ENCODE measurements at places on chromosomes 4 and X.

- H3K36me3 ChIP-seq = no peaks in the 10 kb centered on the region
- H3K4me1 ChIP-seq = no peaks in the 10 kb centered on the region
- H3K4me3 ChIP-seq = no peak overlapping the region
- H3K27me3 ChIP-seq = peaks cover 7% of the 10 kb centered on the region
- no peak for DNase-seq
These were observed 29.5 kb upstream of the MAGEA6 start for GRCh38 chrX:152798945-152799344.

- no peak overlapping the region for H3K4me3 ChIP-seq
- H3K36me3 ChIP-seq = no peaks in the 10 kb centered on the region
- H3K4me1 ChIP-seq = no peaks in the 10 kb centered on the region
- no peak for DNase-seq
- H3K27ac ChIP-seq = no peak overlapping the region
These were observed 43.5 kb downstream of the SRPX2 start for GRCh38 chrX:100687546-100687945.

- peaks cover 3% of the 10 kb centered on the region for H3K27me3 ChIP-seq
- no peak for DNase-seq
- H3K4me1 ChIP-seq = no peaks in the 10 kb centered on the region
- H3K36me3 ChIP-seq = peaks cover 29% of the 10 kb centered on the region
These were observed 119.0 kb downstream of the TET2 start for GRCh38 chr4:105265689-105266088.

DNA sequence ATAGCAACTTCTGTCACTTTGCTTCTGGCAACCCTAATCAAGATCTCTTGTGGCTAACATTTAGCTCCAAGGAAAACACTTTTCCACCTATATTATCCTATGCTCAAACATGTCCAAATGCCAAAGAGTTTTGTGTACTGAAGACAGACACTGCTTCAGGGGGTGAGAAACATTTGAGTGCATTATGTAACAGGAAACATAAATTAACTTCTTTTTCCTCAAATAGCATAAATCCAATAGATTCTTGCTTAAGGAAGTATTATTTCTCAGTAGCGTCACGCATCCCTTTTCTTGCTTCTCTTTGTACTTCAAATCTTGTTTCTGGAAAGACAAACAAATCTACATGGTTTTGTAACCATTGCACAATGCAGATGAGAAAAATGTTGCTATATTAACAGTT is 839.1 kb downstream of the GLUD2 start:
- DNase-seq = no peak
- no peaks in the 10 kb centered on the region for H3K36me3 ChIP-seq
- no peak overlapping the region for H3K27ac ChIP-seq
- H3K4me1 ChIP-seq = no peaks in the 10 kb centered on the region
- no peak overlapping the region for H3K4me3 ChIP-seq
- H3K27me3 ChIP-seq = no peaks in the 10 kb centered on the region

DNA sequence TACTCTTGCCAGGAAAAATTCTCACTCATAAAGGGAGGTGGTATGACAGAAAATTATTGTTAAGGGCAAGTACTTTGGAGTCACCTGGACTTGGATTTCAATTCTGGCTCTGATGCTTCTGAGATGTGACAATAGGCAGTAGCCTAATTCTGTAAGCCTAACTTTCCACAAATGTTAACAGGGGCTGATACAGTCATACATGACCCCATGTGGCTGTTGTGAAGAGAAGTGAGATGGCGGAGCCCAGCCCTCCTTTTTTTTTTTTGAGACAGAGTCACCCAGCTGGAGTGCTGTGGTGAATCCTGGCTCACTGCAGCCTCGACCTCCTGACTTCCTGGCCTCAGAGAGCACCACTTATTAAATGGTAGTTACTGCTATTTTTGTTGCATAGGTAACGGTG is 54.4 kb upstream of the IRF2 start:
- no peak for DNase-seq
- H3K27me3 ChIP-seq = peaks cover 3% of the 10 kb centered on the region
- no peak overlapping the region for H3K4me3 ChIP-seq
- no peak overlapping the region for H3K27ac ChIP-seq
- no peaks in the 10 kb centered on the region for H3K4me1 ChIP-seq
- H3K36me3 ChIP-seq = peaks cover 30% of the 10 kb centered on the region

GRCh38 chrX:7132335-7133049 is 15.0 kb upstream of the STS start:
- H3K36me3 ChIP-seq = peaks cover 35% of the 10 kb centered on the region
- DNase-seq = peak; percentile 27
- H3K27ac ChIP-seq = peak overlapping the region; percentile 92
- H3K4me3 ChIP-seq = no peak overlapping the region
- peaks cover 4% of the 10 kb centered on the region for H3K27me3 ChIP-seq

- H3K4me1 ChIP-seq = peaks cover 20% of the 10 kb centered on the region
- H3K27me3 ChIP-seq = peaks cover 24% of the 10 kb centered on the region
- no peak overlapping the region for H3K4me3 ChIP-seq
- DNase-seq = no peak
These were observed 6.5 kb upstream of the TSPAN5 start for GRCh38 chr4:98664959-98665358.

GRCh38 chr4:126552321-126552720 is 1080.4 kb upstream of the INTU start:
- H3K27me3 ChIP-seq = no peaks in the 10 kb centered on the region
- H3K4me1 ChIP-seq = no peaks in the 10 kb centered on the region
- H3K27ac ChIP-seq = no peak overlapping the region
- no peaks in the 10 kb centered on the region for H3K36me3 ChIP-seq
- no peak overlapping the region for H3K4me3 ChIP-seq

DNA sequence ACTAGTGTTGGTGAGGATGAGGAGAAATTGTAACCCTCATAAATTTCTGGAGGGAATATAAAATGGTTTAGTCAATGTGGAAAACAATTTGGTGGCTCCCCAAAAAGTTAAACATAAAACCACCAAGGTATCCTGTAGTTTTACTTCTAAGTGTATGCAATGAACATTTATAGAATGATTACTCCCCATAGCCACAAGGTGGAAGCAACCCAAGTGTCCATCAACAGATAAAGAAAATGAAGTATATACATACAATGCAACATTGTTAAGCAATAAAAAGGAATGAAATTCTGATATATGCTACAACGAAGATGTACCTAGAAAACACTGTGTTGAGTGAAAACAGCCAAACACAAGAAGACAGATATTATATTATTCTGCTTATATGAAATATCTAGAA is 569.1 kb upstream of the GRID2 start:
- H3K36me3 ChIP-seq = no peaks in the 10 kb centered on the region
- no peak overlapping the region for H3K4me3 ChIP-seq
- no peaks in the 10 kb centered on the region for H3K4me1 ChIP-seq
- H3K27me3 ChIP-seq = no peaks in the 10 kb centered on the region
- no peak overlapping the region for H3K27ac ChIP-seq
- DNase-seq = no peak

All from nephron progenitor cell (in vitro differentiated cells).